ENCODE measurements at places on chromosomes 1 and 21.

DNA sequence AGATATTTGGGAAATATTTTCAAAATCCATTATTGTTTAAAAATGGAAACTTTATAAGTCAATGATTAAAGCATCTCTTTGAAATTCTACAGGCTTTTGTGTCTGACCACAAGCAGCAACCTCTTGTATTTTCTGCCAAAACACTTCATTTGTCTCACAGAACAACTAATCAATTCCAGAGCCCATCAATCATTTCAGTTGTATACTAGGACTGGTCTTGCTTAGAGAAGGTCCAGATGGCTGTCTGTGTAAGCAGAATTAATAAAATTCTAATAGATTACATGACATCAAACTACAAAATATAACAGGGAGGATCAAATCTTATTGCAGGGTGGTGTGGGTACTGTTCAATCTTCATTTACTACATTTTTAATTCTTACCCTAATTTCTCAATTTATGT, 76.4 kb downstream of the ACBD6 start:
- DNase-seq, result no peak

GRCh38 chr1:235027862-235028250, 100.8 kb downstream of the TOMM20 start:
- no peak for DNase-seq

- no peak for DNase-seq
Observed at GRCh38 chr1:200982071-200982945, 41.2 kb downstream of the KIF21B start.

DNA sequence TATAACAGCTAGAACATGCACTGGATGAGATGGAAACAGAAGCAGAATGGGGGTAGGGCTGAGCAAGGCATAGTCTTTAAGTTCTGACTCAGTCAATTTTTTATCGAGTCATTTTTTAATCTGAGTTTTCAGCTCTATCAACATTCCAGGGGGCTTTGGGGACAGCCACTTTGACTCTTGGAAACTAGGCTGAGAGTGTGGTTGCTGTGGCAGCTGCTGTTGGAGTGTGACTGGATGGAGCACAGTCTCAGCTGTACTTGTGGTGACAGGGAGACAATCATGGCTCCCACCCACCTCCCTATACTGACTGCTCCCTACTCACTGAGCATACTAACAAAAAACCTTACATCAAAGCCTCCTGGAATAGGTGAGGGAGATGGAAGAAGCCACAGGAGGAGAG, 25.0 kb downstream of the GJA5 start:
- DNase-seq, result no peak

DNA sequence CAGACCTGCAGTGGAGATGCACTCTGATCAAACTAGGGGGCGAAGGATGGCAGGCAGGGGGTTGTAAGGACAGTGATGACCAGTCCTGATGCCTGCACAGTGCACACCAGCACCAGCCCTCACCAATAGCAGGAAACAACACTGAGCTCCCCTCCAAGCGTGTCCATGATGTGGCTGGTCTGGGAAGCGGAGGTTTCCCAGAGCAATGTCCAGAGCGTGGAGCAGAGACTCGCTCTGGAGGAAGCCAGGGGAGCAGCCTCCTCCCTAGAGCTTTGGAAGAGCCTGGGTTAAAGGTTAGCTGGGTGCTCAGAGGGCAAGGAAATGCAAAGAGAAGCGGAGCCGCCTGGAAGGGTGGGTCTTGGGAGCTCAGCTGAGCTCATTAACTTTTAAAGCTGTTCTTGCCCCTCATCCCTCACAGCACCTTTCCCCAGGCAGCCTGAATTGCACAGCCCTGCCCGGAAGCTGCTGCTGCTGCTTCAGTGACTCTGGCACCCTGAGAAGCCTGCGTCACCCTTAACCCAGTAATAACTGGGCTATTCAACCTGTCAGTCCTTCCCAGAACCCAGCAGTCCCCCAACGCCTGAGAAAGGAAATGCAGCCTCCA, 162.2 kb upstream of the RAB4A start:
- DNase-seq, result no peak

DNA sequence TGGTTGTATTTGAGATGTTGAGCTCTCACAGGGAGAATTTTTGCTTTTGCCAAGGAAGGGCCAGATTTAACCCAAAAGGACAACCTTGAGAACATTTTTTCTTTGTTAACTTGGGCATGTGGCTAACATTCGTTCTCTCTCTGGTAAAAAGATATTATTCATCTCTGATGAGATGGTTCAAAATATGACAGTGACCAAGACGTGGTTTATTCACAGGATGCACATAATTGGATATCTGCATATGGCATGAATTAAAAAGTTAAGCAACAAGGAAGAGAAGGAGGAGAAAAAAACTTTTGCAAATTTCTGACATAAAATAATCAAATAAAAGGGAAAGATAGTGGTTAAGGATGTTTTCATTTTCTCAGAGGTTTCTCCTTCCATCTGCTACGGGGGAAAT, 43.1 kb upstream of the BCL10 start:
- no peak for DNase-seq

GRCh38 chr1:222243902-222244301, 304.0 kb downstream of the HHIPL2 start:
- no peak for DNase-seq

- DNase-seq, result no peak
Observed at GRCh38 chr1:184425449-184426277, 38.8 kb downstream of the C1orf21 start.

- no peak for DNase-seq
Observed at GRCh38 chr21:16047904-16048303, 318.1 kb downstream of the USP25 start.

DNA sequence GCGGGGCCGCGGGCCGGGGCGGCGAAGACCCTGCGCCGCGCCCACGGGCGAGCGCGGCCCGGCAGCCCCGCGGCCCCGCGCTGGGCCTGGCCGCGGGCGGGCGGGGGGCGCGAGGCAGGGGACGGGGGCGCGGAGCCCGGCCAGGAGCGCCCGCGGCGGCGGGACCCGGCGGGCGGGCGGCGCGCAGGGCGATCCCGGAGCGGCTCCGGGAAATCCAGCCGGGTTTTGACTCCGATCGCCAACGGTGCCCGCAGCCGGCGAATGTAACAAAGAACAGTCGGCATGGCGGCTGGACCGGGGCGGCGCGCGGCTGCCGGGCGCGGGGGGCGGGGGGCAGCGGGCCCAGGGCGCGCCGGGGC, 334 bp downstream of the PRDM15 start:
- peak; percentile 71 for DNase-seq

- DNase-seq, result no peak
Observed at GRCh38 chr1:97943354-97943753, 22.5 kb upstream of the DPYD start.

DNA sequence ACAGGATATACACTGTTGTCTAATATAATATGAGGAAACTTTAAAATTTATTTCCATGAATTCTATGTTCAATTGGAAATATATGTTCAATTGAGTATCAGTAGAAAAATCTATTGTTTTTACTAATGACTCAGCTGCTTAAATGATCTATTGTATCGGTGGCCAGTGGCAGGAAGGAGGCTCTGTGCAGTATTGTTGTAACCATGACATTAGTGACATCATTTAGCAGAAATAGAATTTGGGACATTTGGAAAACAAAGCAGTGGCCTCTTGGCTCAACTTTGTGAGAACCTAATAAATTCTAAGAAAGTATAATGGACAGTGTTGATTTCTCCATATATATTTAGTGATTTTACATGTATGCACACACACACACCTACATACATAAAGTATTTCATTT, 257.4 kb downstream of the PDE4B start:
- DNase-seq, result no peak

DNA sequence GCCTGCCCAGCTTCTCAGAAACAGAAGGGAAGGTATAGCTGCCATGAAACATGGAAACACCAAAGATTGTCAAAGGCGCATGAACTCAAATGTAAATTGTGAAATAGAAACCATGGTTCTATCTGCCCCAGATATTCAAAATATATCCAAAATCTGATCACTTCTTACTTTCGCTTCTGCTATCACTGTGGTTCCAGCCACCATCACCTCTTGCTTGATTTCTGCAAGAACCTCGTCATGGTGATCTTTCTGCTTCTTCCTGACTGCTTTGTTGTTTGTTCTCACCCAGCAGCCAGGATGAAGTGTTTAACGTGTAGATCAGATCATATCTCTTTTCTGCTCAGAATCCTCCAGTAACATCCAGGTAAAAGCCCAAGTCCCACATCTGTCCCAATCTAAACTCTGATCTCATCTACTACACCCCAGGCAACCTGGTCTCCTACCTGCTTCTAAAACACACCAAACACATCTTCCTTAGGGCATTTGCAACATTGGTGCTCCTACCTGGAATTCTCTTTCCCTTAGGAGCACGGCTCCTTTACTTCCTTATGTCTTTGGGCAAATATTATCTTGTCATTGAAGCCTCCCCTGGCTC, 10.5 kb upstream of the LMO4 start:
- no peak for DNase-seq

DNA sequence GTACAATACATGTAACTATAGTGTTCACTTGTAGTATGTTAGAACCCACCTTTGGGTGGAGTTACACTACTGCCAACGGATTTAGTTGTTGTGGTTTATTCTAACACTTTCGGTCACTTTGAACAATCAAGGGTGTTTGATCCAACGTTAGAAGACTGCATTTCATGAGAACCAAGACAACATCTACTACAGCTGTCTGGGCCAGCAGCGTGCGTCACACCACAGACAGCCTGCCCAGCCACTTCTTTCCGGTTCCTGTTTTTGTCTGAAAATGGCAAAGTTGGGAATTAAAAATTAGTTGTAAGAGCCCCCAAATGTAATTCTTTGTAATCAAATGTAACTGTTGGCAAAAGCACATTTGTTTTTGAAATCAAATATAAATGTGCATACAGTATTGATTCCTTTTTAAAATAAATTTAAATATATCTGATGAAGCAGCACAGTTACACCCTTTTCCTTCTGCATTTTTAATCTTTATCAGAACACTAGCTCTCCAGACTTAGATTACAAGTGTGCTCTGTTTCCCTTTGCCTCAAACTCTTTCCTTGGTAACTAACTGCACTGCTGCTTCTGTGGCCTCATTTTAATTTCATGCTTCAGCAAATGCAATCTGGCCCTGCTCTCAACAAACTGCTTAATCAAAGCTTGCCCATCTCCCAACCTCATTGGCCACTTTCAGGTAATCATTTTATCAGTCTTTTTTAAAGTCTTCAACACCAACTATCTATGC, 86.6 kb upstream of the DPH5 start:
- DNase-seq, result peak; percentile 89

GRCh38 chr1:201999625-202000238, 10.7 kb upstream of the ELF3 start:
- DNase-seq, result peak; percentile 5

Measured in naive B cell (primary cell).